ENCODE measurements at places on chromosomes 4 and X.

- no peak for DNase-seq
These were observed 783.5 kb downstream of the PCDH18 start for GRCh38 chr4:136748773-136749172.

GRCh38 chr4:37431417-37431743 lies 186.8 kb downstream of the NWD2 start:
- DNase-seq = no peak

- no peak for DNase-seq
These were observed 53.7 kb upstream of the HPF1 start for GRCh38 chr4:169811476-169811875.

DNA sequence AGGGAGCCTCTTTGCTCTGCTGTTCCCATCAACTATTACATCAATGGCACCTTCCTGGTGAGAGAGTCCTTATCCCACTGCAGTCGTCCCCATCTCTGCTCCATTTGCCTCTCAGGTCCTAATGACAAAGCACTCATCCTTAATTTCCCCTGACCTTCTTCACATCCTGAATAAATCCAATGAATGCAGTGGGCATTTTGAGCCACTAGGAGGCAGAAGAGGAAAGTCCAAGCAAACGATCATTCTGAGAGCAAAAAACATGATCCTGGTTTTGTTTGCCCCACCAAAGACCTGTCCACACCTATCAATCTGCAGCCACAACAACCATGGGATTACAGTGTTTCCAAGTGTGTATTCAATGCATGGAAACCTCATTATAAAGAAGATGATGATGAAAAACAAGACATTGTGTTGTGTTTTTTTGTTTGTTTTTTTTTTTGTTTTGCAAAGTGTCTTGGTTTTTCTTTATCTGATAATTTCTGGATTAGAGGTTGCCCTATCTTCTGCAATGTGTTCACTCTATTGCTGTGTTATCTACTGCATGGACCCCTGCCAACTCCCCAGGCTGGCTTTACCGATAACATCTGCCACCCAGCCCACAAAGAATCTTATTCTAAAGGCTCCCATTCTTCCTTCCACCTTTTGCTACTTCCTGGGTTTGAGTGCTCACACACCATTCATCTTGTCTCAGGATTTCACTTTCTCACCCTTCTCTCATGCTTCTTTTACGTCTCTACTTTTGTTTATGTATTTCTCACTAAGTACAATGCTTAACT lies 207.2 kb downstream of the NLGN4X start:
- DNase-seq = peak; percentile 16

DNA sequence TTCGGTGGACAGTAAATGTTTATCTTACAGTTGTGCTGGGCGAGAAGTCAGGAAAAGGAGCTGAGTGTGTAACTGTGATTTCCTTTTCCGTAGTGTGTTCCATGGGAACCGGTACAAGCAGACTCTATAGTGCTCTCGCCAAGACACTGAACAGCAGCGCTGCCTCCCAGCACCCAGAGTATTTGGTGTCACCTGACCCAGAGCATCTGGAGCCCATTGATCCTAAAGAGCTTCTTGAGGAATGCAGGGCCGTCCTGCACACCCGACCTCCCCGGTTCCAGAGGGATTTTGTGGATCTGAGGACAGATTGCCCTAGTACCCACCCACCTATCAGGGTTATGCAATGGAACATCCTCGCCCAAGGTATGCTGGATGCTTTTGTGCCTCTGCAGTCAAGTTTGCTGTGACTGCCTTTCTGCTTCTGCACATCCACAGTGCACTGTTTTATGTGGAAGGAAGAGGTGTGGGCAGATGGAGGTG lies 27.4 kb downstream of the NOCT start:
- DNase-seq = no peak

GRCh38 chrX:120781403-120781802 lies 94.3 kb downstream of the CT47B1 start:
- DNase-seq = no peak

DNA sequence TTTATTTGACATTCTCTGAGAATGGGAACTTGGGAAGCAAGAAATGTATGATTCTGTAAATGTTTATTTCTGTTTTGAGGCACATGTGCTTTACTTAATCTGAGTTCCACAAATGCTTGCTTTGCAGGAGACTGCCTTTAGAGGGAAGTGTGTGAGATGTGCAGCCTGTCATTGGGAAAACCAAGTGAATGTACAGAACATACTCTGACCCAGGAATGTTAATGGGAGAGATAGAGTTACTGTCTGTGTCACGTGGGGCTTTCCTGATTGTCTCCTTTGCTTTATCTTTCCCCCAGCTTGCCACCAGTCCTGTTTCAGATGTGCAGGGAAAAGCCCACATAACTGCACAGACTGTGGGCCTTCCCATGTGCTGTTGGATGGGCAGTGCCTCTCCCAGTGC lies 218.6 kb upstream of the ANXA3 start:
- DNase-seq = peak; percentile 31

DNA sequence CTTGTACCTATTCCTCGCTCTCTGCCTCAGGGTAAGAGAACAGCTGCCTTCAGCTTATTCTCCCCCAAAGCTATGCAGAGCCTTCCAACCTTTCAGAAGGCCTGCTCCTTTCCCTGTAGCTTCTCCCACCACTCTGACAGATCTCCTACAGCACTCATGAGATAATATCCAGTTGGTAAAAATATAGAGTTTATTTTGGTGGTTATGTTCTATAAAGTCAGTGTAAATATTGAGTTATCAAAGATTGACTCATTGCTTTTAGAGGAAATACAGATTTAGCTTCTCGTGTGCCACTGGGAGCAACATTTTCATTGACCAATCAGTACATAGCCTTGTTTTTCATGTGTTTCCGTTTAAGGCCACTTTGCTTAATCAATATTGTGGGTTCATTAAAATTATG lies 216.2 kb upstream of the TECRL start:
- no peak for DNase-seq

- no peak for DNase-seq
These were observed 16.6 kb downstream of the COQ2 start for GRCh38 chr4:83267830-83268475.

DNA sequence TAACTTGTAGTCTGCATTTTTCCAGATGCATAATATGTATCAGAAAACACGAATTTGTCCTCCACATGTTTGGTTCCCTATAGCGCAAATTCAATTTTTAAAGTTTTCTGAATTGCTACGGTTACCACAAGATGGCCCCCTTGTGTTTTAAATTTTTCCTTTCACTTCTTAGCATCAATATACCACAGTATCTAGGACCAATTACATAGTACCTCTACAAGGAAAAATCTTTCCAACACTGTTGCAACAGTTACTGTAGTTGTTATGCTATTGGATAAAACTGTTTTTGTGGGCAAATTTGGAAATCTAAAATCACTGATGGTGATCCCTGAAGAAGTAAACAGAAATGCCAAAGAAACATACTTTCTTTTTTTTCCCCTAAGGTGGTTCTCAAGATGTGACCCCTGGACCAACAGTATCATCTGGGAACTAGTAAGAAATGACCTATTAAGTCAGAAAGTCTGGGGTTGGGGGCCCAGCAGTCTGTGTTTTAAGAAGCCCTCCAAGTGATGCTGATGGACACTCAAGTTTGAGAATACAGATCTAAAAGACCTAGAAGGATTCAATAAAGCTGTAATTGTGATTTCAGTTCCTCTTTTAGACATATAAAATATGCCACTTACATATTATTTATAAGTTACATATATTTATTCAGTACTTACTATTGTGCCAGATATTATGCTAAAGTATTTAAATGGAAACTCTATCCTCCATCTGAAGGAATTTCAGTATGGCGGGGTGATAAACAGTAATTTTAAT lies 3.1 kb downstream of the ZGRF1 start:
- peak; percentile 82 for DNase-seq

GRCh38 chrX:155998761-155999510 lies 1.4 kb downstream of the IL9R start:
- no peak for DNase-seq

DNA sequence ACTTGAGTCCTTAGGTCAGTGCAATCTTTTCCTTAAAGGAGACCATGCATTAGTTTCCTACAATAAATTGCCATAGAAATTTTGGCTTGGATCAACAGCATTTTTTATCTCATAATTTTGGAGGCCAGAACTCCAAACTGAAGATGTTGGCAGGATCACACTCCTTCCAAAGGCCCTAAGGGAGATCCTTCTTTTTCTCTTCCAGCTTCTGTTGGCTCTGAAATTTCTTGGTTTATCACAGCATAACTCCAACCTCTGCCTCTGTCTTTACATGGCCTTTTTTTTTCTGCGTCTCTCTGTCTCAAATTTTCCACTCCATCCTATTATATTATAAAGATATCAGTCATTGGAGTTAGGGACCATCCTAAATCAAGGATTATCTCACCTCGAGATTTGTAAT lies 282.2 kb downstream of the STIM2 start:
- DNase-seq = no peak

Measured in adipocyte (in vitro differentiated cells).